ENCODE measurements at places on chromosomes 7 and 10. TPM values are rescaled to one million over a fixed set of nuclear protein-coding genes. Genes with fewer than 3 reads are reported as not detected.

DNA sequence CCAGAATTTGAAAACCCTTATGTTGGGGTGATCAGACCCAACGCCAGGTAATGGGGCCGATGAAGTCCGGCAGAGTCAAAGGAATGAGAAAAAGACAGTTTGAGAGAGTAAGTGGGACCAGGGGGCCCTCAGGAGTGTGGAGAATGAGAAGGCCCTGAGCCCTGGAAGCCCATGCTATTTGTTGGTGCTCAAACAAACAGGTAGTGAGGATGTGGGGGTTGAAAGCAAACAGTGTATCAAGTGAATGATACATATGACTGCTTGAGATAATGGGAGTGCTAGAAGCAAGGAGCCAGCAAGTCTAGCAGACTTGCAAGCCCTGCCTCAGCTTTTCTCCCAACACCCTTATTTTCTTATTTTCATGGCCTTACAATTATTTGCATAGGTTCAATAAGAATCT is 11.2 kb upstream of the SEPTIN14 start:
- no peak for DNase-seq

GRCh38 chr10:49174261-49174925 is 13.8 kb downstream of the TMEM273 start:
- no peak for DNase-seq

CC2D2B gene
- not detected for polyA plus RNA-seq

OR2A5 gene
- not detected for polyA plus RNA-seq

LIPF gene
- not detected for polyA plus RNA-seq

- DNase-seq = no peak
These were observed 18.9 kb downstream of the CEP55 start for GRCh38 chr10:93515071-93516005.

DNA sequence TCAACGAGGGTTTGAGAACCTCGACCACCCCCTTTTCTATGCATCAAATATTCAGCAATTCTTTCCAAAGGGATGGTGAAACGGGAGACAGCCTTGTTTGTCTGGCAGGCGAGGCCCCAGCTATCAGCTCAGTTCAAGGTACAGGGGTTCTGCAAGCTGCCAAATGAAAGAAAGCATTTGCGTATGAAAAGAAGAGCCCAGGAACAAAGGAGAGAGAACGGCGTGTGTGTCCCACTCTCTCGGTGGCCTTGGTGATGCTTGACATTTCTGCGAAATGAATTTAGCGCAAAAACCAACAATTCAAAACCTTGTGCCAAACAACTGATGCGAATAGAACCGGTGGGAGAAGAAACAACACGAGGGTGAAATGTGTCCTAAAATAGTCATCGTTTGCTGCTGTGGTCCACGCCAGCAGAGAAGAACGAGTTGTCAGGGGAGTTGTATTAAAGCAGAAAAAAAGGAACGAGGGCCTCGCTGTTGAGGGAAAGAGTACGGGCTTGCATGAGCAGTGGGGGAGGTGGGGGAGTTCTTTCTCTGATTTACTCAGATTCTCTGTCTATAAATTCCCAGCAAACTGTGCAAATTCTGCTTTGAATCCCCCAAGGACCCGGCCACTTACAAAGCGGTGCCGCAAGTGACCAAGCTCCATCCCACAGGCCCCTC is 97.7 kb downstream of the TMEM130 start:
- no peak for DNase-seq

- no peak for DNase-seq
These were observed 18.7 kb downstream of the PRSS2 start for GRCh38 chr7:142789441-142789840.

GRCh38 chr10:31384589-31384949 is 65.6 kb downstream of the ZEB1 start:
- DNase-seq = peak; percentile 38
